Sigmoid colon (tissue), 7 donors: ENCODE measurements at places on chromosomes 2 and 18. TPM values are rescaled to one million over a fixed set of nuclear protein-coding genes. Genes with fewer than 3 reads are reported as not detected.

DNA sequence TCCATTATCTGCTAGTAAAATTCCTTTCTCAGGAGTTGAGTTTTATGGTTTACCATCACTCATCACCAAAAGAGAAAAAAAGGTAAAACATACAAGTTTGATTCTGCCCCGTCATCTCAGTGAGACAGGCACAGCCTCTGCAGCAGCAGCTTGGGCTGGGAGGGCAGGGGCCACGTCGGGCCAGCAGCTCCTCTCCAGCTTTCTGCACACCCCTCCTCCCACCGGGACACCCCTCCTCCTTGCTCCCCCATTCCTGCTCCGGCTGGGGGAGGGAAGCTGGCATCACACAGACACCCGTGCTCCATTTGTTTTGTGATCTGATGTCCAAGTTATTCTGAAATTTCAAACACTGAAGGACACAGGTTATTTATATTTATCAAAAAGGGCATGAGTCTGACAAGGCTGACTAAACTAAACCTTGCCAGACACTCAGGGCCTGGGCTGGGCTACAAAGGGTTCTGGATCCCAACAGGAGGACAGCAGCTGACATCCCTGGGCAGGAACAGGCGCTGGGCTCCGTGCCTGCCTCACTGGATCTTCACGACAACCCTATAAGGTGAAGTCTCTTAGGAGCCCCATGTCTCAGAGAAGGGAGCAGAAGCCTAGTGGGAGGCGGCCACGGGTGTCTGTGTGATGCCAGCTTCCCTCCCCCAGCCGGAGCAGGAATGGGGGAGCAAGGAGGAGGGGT lies 71.4 kb downstream of the HDAC4 start:
- peaks cover 66% of the 10 kb centered on the region for H3K4me1 ChIP-seq
- peak overlapping the region; percentile 22 for H3K4me3 ChIP-seq
- no peaks in the 10 kb centered on the region for H3K36me3 ChIP-seq
- no peaks in the 10 kb centered on the region for H3K27me3 ChIP-seq
- H3K27ac ChIP-seq: peak overlapping the region; percentile 96

- no peaks in the 10 kb centered on the region for H3K4me1 ChIP-seq
- DNase-seq: no peak
- H3K36me3 ChIP-seq: no peaks in the 10 kb centered on the region
- H3K4me3 ChIP-seq: no peak overlapping the region
- no peaks in the 10 kb centered on the region for H3K27me3 ChIP-seq
These were observed 80.3 kb downstream of the DYNAP start for GRCh38 chr18:54671291-54671881.

GRCh38 chr2:113173542-113174375 lies at the start of gene PSD4:
Gene PSD4 (plus strand): TSS chr2:113173971. CDS start chr2:113182457, 8,486 bp downstream.
- H3K4me1 ChIP-seq: no peaks in the 10 kb centered on the region
- no peaks in the 10 kb centered on the region for H3K27me3 ChIP-seq
- H3K4me3 ChIP-seq: peak within 1 kb of the TSS; percentile 32

GRCh38 chr2:54599326-54599710 lies 124.1 kb upstream of the EML6 start:
- DNase-seq: no peak
- no peak overlapping the region for H3K27ac ChIP-seq
- H3K4me1 ChIP-seq: peaks cover 87% of the 10 kb centered on the region
- H3K27me3 ChIP-seq: no peaks in the 10 kb centered on the region
- no peaks in the 10 kb centered on the region for H3K36me3 ChIP-seq

- peaks cover 10% of the 10 kb centered on the region for H3K4me1 ChIP-seq
- no peak overlapping the region for H3K4me3 ChIP-seq
- no peaks in the 10 kb centered on the region for H3K27me3 ChIP-seq
- H3K36me3 ChIP-seq: no peaks in the 10 kb centered on the region
These were observed 199.7 kb downstream of the KCNS3 start for GRCh38 chr2:18078216-18078615.

DNA sequence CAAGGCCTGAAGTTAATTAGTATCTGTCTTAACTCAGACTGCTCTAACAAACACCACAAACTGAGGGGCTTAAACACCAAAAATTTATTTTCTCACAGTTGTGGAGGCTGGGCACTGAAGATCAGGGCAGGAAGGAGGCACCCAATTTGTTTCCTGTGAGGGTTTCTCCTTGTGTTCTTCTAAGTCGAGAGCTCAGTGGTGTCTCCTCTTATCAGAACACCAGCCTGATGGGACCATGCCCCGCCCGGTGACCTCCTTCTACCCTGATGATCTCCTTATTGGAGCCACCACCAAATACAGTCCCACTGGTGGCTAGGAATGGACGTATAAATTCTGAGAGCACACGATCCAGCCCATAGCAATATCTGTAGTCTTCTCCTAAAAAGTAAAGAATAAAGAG lies 20.5 kb downstream of the TMEM18 start:
- H3K4me1 ChIP-seq: no peaks in the 10 kb centered on the region
- H3K4me3 ChIP-seq: no peak overlapping the region
- no peak overlapping the region for H3K27ac ChIP-seq
- H3K36me3 ChIP-seq: no peaks in the 10 kb centered on the region

MPP4 gene
- not detected for polyA plus RNA-seq

TUBB8B gene
- polyA plus RNA-seq: not detected

SPHKAP gene
- 0.15 TPM for polyA plus RNA-seq

POTEC gene
- polyA plus RNA-seq: not detected

BOK gene
- polyA plus RNA-seq: 12.7 TPM
